Foreskin keratinocyte (primary cell): ENCODE measurements at places on chromosomes 13 and 19. TPM values are rescaled to one million over a fixed set of nuclear protein-coding genes. Genes with fewer than 3 reads are reported as not detected.

GRCh38 chr19:38812009-38812840, 520 bp downstream of the LGALS4 start:
- DNase-seq, result no peak

DNA sequence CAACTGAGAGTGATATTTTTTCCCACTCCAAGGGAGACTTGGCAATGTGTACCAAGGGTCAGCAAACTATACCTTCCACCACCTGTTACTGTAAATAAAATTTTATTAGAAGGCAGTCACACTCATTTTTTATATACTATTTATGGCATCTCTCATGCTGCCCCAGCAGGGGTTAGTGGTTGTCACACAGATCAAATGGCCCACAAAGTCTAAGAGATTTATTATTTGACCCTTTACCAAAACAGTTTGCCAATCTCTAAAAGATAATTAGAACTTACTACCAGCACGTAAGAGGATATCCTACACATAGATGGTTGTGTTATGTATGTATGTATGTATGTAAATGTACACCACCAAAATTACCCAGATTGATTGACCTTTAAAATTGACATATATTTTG, 185.1 kb downstream of the PRR20E start:
- no peak for DNase-seq

GRCh38 chr19:28586474-28586873, 626.5 kb downstream of the UQCRFS1 start:
- no peak for DNase-seq

DNA sequence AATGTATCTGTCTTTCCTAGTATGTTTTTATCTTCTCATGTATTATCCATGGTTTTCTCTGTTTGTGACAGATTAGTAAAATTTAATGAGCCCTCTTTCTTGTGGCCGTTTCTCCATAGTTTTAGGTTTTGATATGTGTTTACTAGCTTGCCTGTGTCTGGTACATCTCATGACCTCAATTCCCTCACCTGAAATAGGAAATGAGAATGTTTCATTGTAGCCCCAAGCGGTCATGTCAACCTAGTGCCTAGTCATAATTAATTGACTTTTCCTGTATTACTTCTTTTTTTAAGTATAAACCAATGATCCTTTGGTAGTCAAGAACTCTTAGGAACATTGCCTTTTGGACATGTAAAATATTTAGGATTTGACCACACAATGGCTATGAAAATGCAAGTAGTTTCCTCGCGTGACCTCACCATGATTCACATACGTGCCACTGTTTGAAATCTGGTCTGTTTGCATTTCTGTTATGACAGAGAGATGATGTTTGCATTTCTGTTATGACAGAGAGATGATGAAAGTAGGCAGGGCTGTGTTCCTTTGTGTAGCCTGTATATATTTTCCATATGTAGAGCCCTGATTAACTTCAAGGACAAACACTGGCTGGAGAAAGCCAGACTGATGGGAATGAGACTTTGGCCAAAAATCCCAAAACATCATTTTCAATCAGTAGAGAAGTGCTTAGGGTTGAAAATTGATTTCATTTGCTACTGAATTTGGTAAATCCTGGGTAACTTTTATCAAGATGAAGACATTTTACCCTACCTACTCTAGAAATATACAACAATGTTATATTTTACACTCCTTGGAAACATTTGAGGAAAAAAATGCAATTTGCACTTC, 104.8 kb downstream of the TNFRSF19 start:
- peak; percentile 97 for DNase-seq

DNA sequence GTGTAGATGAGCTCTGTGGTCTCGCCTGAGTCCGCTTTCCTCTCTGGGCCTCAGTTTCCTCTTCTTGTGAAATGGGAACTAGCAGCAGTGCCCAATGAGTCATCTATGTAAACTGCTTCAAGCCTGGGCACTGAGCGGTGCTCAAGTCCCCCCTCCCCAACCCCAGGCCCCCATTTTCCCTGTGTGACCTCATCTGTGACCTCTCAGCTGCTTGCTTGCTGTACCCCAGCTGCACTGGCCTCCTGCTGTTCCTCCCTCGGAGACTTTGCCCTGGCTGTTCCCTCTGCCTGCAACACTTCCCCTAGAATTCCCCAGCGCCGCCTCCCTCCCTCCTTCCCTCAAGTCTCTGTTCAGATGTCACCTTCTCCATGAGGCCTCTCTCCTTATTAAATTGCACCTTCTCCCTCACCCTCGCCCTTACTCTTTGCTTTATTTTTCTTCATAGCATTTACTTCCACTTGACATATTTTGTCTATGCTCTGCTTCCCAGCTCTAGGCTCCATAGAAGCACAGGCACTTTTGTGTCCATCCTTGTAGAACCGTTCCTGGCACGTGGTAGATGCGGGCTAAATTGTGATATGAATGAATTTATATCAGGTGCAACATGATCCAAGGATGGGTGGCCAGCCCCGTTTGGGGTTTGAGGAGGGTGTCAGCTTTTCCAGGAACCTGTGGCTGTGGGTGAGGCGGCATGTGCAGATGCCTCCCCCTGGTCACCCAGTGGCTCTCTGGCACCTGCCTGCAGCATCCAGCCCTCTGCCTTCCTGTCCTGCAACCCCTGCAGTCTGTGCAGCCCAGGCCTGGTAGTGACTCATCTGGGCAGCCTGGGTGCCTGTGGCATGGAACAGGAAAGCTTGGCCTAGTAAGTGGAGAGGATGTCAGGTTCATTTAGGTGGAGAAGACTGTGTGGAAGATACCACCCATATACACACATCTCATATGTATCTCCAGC, 26.3 kb downstream of the SIPA1L3 start:
- DNase-seq, result no peak

- no peak for DNase-seq
These were observed 40.2 kb downstream of the RAB20 start for GRCh38 chr13:110521296-110521680.

DNA sequence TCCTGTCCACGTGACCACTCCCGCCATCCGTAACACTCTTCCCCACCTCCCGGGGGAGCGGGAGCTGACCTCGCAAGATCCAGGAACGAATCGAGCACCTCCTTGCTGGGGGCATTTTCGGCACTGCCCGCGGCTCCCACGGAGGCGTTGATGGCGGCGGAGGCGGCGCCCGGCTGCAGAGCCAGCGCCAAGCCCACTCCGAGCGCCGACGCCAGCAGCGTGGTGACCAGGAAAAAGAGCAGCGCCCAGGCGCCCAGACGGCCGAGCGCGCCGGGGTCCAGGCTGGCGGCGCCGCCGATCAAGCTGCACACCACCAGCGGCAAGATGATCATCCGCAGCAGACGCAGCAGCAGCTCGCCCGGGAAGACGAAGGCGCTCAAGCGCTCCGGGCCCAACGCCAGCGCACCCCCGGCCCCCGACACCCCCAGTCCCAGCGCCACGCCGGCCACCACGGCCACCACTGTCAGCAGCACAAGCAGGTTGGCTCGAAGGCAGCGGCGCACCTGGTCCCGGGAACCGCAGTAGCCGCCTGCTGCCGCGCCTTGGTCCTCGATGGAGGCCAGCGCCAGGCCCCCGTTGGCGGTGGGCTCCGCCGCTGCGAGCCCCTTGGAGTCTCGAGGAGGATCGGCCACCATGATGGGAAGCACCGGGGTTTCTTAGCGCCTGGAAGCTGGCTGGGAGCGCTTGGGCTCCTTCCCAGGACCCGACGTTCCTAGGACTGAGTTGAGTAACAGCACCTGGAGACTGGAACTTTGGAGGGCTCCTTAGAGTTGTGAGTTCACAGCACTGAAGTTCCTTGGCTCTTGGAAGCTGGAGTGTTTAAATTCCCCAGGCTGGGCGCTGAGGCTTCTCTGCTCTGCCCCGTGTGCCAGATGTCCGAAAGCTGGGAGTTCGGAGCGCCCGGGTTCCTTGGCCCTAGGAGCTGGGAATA, 798 bp downstream of the SLC1A5 start:
- DNase-seq, result peak; percentile 48

The ZNF728 gene
- not detected in 2 replicates for total RNA-seq

The FFAR2 gene
- not detected in 2 replicates for total RNA-seq

The SYNGR4 gene
- total RNA-seq, result 0.11 TPM in 1 of 2 replicates, not detected in the other

The STXBP2 gene
- total RNA-seq, result 43.0 TPM in 2 replicates
